HT-29 (cell line): ENCODE measurements at places on chromosomes 7 and 10. TPM values are rescaled to one million over a fixed set of nuclear protein-coding genes. Genes with fewer than 3 reads are reported as not detected.

CALHM1 gene
- not detected in 2 replicates for total RNA-seq

FAM131B gene
- 13.2 and 17.6 TPM in 2 replicates for total RNA-seq

THNSL1 gene
- total RNA-seq, result 1.5 and 2.0 TPM in 2 replicates

DNA sequence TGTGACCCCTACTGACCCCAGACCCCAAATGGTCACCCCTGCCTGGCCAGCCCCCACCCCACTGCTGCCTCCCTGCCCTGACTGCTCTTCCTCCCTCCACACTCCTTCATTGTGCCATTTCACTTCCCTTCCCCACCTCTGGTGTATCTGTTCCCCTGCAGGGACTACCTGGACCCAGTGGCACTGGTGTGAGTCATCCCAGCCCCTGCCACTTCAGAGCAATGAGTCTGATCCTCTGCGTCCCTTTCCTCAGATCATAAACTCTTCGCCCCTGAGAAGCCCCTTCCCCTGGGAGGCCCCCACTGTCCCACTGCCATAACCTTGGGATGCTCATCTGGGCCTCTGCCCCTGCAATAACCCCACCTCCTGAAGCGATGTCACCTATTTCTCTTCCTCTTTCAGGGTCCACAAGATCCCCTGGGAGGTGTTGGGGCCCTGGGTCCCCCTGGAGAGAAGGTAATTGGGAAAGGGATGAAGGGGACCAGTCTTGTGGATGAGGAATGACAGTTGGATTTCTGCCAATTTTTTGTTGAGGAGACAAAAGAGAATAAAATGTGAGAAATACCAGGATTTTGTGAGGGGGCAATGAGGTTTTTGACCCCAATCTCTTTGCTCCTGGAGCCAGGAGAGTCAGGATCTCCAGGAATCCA is 19.1 kb upstream of the VOPP1 start:
- no peak for DNase-seq

GRCh38 chr7:30709549-30709948 is 27.3 kb upstream of the CRHR2 start:
- no peak for DNase-seq

DNA sequence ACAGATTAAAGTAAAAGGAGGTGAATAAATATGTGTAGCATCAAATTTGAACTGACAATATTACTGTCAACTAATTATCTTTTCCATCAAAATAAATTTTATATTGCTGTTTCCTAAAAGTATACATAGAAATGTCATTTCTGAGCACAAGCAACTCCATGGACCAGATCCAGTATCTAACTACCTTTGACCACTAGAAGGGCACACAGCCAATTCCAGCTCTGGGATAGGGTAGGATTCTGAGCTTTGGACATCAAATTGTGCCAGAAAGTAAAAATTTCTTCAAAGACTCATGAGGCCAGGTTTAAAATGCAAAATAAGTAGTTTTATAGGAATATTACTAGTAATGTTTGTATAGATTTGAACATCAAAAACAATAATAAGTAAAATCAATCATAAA is 29.7 kb downstream of the AKR1C3 start:
- DNase-seq, result no peak

- DNase-seq, result no peak
Measured at GRCh38 chr7:139817249-139817648, 11.8 kb upstream of the TBXAS1 start.
